ENCODE measurements at places on chromosomes 13 and 19. TPM values are rescaled to one million over a fixed set of nuclear protein-coding genes. Genes with fewer than 3 reads are reported as not detected.

CEACAM4 gene
- not detected for total RNA-seq

DNA sequence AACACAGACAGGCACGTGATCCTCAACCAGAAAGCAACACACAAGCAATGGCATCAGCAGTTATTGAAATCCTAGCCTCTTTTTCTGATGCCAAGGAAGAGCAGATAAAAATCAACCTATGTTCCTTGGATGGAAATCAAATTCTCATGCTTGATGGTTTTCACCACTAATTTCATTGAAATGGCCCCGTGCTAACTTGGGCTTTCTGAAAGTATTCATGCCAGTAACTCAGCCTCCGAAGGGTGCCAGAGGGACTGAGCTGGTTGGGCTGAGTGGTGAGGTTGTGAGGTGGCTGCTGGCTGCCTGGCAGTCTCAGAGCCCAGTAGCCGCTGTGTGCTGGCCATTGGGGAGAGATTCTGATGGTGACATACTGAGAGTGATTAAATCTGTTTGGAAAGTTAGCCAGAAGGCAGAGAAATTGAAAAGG lies 309.3 kb downstream of the DCT start:
- no peaks in the 10 kb centered on the region for H3K4me1 ChIP-seq
- H3K4me3 ChIP-seq = no peak overlapping the region
- H3K27ac ChIP-seq = no peak overlapping the region

DNA sequence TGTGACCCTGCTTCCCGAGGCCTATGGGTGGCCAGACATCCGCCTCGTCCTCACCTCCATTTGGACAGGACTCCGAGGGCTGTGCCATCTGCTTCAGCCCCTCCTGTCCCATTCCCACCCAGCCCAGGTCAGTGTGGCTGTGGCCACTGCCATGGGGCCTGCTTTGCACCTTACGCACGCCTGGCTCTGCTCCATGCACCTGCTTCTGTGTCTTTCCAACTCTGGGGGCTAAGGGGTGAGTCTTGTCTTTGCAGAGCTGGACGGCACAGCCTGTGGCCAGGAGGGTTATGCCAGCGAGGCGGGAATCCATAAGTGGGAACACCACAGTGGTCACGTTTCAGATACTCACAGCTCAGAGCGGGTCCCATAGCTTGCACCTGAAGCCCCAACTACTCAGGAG lies 5.2 kb upstream of the ZNF554 start:
- no peaks in the 10 kb centered on the region for H3K27me3 ChIP-seq
- H3K36me3 ChIP-seq = peaks cover 11% of the 10 kb centered on the region
- H3K4me3 ChIP-seq = no peak overlapping the region
- H3K27ac ChIP-seq = no peak overlapping the region

- no peak within 1 kb of the TSS for H3K27ac ChIP-seq
- no peaks in the 10 kb centered on the region for H3K36me3 ChIP-seq
- no peaks in the 10 kb centered on the region for H3K27me3 ChIP-seq
- no peaks in the 10 kb centered on the region for H3K4me1 ChIP-seq
- no peak for DNase-seq
Observed at GRCh38 chr19:52369559-52370340, at the start of gene ZNF880. TSS of gene ZNF880 (plus strand) at chr19:52369923. CDS start at chr19:52369966, 43 bp downstream.

DNA sequence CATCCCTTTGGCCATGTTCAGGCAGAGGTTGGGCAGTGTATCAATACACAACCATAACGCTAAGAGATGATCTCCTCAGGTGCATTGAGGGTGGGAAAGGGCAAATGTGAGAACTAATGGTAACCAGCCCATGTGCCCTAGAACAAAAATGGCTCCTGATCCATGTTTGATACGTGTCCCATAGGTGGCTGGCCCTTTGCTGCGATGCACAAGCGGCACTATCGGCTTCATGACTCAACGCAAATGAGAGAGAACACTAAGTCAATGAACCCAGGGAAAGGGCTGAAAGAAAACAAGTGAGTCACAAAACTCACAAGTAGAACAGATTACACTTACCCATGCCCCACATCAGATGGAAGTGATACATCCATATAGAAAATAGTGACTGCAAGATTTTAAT lies 201.7 kb downstream of the ABCC4 start:
- no peak overlapping the region for H3K4me3 ChIP-seq
- DNase-seq = no peak
- no peaks in the 10 kb centered on the region for H3K36me3 ChIP-seq

DNA sequence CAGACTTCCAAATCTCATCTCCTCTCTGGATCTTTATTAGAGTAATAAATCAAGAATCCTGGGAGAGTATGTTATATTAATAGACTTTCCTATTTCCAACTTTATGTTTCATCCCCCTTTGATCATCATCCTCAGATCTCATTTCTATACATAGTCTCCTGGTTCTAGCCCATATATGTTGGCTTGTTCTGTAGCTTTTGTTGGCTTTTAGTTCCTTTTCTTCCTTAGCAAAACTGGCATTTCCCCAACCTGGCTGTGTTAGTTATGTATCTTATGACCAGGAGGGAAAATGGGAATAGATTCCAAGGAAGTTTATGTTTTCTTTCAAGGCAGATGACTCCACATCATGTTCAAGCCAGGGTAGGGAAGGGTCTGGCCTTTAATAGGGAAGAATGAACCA lies 2464.5 kb downstream of the PCDH9 start:
- no peaks in the 10 kb centered on the region for H3K36me3 ChIP-seq
- H3K4me3 ChIP-seq = no peak overlapping the region
- no peaks in the 10 kb centered on the region for H3K27me3 ChIP-seq
- DNase-seq = no peak
- no peak overlapping the region for H3K27ac ChIP-seq
- no peaks in the 10 kb centered on the region for H3K4me1 ChIP-seq

Measured in HCT116 (cell line).